ENCODE measurements at places on chromosomes 16 and 17.

DNA sequence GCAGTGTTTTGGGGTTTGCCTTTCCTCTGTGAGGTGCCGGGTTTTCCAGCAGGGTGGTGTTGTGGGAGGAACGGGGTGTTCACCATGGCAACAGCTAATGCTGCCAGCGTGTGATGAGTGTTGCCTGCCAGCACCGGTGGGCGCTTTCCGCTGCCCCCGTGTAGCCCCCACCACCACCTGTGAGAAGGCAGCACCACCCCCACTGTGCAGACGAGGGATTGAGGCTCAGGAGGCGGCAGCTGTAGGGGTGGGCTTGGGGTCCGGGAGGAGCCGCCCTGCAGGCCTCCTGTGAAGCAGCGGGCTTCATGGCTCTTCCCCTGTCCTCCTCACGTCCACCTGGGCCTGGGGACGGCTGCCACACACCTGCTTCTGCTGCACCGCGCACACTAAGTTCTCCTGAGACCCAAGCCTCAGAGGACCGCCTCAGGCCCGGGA, 5.2 kb downstream of the RAB40C start:
- no peak for DNase-seq

- DNase-seq = no peak
These were observed 106.8 kb downstream of the DNAH9 start for GRCh38 chr17:11705111-11705510.

DNA sequence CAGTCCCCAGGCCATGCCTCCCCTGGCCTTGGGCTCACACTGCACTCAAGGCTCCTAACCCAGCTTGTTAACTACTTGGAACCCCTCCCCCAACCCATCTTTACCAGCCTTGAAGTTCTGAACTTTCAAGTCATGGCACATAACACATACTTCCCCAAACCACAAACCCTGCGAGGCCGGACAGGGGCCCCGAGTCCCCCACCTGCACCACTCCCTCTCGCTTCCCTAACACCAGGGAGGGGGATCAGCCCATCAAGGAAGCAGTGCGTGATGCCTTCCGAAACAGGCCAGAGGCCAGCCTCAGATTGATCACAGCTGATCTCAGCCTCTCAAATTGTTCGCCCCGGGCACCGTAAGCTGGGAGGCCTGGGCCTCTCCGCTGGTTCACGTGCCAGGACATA, 3.0 kb upstream of the NLRC3 start:
- no peak for DNase-seq

- no peak for DNase-seq
These were observed 84.4 kb downstream of the VMP1 start for GRCh38 chr17:59791603-59792457.

- no peak for DNase-seq
These were observed 283.1 kb downstream of the SNX29 start for GRCh38 chr16:12259651-12260050.

DNA sequence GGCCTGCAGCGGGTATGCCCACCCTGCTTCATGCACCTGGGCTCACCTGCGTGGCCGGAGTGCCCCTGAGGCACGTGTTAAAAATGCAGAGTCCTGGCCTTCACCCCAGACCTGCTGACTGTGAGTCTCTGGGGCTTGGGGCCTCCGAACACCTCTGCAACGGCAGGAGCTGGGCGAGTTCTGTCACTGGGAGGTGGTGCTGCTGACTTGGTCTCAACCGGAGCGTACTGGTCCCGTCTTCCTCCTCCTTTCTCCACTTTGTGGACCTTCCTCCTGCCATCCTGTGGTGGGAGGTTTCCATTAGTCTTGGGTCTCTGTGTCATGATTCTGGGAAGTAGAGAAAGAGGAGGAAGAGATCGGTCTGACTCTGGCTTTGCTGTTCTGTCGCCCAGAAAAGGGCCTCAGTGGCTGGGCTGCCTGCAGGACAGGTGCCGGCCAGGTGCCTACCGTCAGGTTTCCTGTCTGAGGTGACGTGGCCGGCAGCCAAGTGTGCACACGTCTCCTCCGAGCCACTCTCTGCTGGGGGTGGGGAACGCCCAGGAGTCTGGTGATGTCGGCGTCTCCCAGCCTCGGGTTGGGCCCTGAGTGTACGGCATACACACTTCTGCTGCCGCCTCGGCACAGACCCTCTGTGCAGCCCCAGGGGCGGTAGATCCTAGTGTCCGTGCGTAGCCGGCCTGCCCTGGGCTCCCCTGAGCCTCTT, 6.9 kb downstream of the TSC2 start:
- no peak for DNase-seq

GRCh38 chr17:67246403-67246652, 1.3 kb upstream of the HELZ start:
- DNase-seq = no peak

DNA sequence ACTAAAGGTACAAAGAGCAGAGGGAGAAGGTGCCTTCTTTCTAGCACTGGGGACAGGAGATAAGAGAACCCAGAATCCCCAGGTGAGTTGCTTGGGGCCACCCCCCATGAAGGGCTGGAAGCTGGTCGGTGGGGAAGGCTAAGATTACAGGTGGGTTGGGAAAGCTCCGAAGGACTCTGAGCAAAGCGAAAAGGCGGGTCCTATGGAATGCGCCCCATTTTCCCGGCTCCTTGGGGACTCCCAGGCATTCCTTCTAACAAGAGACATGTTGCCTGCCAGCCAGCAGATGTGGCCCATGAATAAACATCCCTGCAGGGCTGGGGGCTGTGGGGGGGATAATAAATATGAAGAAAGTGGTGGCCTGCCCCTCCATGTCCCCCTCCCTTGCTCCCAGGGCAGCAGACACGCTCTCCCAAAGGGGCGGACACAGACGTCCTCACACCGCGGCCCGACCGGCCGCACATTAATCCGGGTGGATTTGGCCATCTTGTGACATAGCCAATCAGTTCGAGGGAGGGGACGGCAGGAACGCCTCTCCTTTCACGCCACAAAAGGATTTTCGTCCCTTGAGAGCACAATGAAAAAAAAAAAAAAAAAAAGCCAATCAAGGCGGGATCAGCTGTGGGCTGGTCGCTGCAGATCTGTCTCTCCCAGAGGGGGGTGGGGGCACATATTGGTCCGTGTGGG, 98.5 kb downstream of the SOX9 start:
- DNase-seq = no peak

DNA sequence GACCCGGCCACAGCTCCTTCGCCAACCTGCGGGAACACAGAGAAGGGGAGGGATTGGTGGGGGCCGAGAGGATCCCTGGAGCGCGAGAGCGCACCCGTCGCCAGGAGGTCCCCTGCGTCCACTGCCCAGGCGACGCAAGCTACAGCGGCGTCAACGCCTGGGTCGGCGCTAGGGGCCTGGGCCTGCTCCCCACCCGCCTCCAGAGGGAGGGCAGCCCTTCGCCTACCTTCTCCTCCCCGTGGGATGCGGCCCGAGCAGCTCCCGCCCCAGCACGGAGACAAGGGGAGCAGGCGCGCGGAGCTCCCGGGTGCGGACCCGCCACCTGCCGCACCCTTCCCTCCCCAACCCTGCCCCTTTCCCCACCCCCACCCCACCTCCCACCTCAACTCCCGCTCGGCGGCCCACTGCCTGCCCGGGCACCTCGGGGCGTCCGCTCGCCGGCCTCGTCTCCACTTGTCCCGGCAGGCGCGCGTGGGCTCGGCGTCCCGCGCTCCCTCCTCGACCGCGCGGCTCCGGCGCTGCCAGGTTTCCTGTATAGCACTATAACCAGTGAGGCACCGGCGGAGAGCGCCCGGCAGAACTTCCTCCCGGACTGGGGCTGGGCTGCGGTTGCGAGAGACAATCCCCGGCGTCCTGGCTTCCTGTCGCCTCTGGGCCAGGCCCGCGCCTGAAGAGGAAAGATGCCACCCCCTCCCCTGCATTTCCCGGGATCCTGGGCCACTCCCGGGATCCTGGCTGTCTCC, 119.1 kb upstream of the SMURF2 start:
- DNase-seq = no peak

- no peak for DNase-seq
These were observed 13.9 kb upstream of the HELZ start for GRCh38 chr17:67258821-67259468.

DNA sequence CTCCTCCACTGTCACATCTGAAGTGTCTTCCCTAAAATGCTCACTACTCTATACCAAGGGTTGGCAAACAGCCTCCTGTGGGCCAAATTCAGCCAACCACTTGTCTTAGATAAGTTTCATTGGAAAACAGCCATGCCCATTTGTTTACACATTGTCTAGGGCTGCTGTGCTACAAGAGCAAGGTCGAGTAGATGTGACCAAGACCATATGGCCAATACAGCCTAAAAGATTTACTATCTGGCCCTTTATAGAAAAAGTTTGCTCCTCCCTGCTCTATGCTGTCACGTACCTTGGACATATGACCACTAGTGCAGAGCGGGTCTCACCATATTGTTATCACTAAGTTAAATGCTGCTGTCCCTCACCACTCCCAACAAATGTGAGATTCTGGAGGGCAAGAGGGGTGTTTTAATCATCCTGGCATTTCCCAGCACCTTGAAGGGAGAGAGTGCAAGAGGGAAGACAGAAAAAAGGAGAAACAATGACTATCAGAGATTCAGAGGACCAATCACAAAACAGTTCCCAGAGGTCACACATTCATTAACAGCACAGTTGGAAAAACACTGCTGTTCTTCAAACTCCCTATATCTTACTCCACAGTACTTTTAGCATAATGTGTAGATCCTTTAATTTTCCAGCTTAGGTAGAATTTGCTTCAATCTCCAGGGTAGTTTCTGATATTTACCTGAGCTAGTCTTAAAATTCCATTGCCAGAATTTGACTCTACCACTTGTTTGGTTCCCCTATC, 13.2 kb downstream of the LSM12 start:
- no peak for DNase-seq

- no peak for DNase-seq
These were observed 4.7 kb upstream of the TGFB1I1 start for GRCh38 chr16:31467151-31467773.

DNA sequence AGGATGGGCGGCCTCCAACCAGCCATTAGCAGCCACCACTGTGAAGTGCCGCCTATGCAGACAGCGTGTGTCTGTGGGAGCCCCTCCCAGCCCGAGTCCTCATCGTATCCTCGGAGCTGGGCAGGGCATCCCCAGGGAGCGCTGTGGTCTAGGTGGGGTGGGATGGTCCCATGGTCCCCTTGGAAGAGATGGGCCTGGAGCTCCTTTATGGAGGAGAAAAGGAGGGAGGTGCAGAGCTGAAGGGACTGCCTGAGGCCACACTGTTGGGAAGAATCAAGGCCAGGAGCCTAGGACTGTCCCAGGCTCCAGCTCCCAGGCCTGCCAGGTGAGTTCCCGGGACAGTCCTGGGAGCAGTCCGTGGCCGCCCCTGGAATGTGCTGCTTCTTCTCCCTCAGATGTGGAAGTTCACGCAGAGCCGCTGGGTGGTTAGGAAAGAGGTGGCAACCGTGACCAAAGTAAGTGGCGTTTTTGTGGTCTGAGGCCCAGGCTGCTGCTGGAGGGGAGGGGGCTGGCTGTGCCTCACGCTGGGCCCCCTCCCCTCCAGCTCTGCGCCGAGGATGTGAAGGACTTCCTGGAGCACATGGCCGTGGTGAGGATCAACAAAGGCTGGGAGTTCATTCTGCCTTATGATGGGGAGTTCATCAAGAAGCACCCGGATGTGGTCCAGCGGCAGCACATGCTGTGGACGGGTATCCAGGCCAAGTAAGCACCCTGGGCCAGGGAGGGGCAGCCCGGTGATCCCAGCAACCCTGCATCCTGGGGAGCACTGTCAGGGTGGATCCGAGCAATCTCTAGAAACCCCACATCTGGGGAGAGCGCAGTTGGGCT, 27.0 kb downstream of the POLR3E start:
- peak; percentile 3 for DNase-seq

GRCh38 chr17:79923974-79924638, 84.9 kb upstream of the CBX4 start:
- peak; percentile 87 for DNase-seq

GRCh38 chr17:82177761-82178498, 34.7 kb downstream of the CCDC57 start:
- DNase-seq = no peak

- DNase-seq = no peak
These were observed 28.5 kb downstream of the GLG1 start for GRCh38 chr16:74578433-74578832.

- DNase-seq = no peak
These were observed 26.1 kb downstream of the NLRC3 start for GRCh38 chr16:3550851-3551847.

- no peak for DNase-seq
These were observed 39.4 kb upstream of the SMPD3 start for GRCh38 chr16:68487669-68488068.

- DNase-seq = no peak
These were observed 486.7 kb upstream of the SALL1 start for GRCh38 chr16:51637770-51638094.

GRCh38 chr17:52244689-52245088, 86.2 kb upstream of the CA10 start:
- DNase-seq = no peak

DNA sequence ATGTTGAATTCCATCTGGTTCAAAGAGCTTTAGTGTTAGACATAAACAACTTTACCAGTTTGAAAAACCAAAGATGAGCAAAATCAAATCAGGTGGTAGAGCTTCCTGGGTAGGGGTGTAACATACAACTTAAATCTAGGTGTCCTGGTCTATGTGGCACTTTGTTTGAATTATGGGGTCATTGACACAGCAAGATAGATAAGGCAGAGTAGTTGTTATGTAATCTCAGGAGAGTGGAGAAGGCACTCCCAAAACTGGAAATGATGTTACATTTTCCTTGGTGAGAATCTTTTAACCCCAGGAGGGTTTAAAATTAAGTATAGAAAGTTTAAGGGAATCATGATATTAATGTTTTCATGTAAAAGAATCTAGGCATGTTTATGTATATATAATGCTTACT, 31.9 kb downstream of the CCDC42 start:
- DNase-seq = no peak

DNA sequence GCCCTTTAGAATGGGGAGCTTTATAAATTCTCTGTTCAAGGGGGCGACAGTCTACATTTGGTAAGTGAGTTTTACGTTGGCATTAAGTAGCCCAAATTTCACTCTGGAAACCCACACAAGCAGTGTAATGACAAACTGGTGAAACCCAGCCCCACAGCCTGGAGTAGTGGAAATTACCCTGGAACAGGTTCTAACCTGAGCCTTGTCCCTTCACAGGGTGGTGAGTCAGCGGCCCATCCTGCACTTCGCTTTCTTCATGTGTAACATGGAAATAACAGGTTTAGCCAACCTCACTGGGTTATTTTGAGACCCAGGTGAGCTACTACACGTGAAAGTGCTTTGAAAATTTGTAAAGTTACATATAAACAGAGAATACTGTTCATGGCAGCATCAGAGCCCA, 3.5 kb upstream of the TLCD3A start:
- no peak for DNase-seq

- no peak for DNase-seq
These were observed 8.8 kb downstream of the SCIMP start for GRCh38 chr17:5225668-5226457.

DNA sequence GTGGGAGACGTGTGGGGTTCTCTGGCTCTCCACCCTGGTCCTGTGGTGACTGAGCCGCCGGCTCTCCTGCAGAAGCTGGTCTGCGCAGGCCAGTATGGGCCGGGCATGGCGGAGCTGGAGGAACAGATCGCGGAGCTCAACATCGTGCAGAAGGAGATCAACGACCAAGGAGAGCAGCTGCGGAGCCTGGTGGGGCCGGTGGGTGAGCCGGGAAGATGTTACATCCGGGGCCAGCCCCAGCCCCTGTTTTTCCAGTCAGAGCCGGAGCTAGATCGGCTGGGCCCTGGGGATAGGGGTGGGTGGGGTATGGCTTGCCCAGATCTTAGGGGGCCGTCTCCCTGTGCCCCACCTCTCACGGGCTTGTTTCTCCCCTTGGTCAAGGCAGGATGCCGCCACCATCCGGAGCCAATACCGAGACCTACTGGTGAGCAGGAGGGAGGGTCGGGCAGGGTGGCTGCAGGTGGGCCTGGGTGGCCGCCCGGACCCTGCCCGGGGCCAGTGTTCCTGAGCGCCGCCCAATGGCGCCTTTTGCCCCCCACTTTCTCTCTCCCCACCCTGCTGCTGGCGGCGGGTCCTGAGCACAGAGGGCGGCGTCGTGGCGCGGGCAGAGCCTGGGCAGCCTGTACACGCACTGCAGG, 5.0 kb downstream of the EVPLL start:
- no peak for DNase-seq

All from HEK293T (cell line).